ENCODE measurements at places on chromosomes 12 and 14. TPM values are rescaled to one million over a fixed set of nuclear protein-coding genes. Genes with fewer than 3 reads are reported as not detected.

Gene CAPZA3
- total RNA-seq, result not detected

DNA sequence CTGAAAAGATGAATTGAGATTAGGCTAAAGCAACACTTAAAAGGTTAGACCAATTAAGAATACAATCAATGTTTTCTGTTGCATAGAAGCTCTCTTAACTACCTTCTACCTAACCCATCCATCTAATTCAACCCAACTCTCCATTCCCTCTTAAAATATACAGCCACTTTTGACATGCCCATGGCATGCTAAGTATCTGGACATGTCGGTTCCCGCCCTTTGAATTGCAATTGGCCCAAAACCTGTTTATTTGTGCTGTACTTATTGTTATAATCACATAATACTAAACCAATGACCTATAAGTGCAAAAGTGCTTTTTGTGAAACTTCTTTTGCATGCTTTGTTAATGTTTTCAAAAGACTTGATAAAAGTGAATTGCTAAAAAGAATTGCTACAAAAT is 37.6 kb upstream of the APPL2 start:
- DNase-seq, result no peak

GRCh38 chr12:109098183-109098604 is 797 bp downstream of the UNG start:
- DNase-seq, result no peak

GRCh38 chr12:64595863-64596793 is 14.2 kb upstream of the RASSF3 start:
- no peak for DNase-seq

DNA sequence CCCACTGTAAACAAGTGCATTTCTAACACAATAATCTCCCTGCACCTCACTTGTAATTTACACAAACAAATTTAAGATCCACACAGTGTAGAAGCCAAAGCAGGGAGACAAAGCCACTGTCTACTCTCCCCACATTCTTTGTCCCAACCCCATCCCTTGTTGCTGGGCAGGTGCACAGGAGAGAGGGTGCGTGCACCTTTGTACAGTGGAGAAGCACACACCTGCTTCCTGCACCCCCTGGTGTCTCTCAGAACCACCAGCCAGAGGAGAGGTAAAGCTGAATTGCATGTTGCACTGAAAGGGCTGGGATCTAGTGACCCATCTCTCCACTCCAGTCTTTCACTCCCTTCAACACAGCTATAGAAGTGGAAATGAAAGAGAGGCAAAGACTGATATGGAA is 51.4 kb upstream of the IFNG-AS1 start:
- no peak for DNase-seq

- no peak for DNase-seq
These were observed 32.1 kb downstream of the TECPR2 start for GRCh38 chr14:102394717-102395375.

Data from neural progenitor cell (in vitro differentiated cells).